ENCODE measurements at places on chromosomes 2 and 18.
A peak's percentile ranks its signal among the peaks of the same experiment; 100 is the strongest.

DNA sequence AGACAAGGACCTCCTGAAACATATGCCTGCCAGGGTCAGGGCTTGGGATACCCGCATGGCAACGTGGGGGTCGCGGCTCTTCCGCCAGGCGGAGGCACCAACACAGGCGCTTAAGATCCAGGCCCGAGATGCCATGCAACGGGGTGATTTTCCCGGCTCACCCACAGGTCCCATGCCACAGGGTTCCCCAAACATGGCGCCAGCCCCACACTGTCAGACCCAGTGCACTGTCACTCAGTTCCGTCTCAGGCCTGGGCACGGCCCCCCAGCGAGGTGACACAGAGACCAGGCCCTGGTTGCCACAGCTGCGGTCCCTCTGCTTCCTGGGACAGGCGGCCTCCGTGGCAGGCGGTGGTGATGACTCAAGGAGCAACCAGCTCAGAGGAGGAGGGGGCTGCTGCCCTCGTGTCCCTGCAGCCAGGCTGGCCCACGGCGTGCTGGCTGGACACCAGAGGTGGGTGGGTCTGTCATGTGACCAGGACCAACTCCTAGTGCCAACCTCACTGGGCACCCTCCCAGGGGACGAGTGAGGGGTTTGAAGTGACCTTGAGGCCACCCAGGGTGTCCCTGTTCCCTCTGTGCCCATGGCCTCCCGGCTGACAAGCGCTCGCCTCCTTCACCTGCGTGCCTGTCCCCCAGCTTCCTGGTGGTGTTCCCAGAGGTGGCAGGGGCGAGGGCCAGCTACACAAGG, 4.9 kb downstream of the PDCD1 start:
- DNase-seq = peak; percentile 10

DNA sequence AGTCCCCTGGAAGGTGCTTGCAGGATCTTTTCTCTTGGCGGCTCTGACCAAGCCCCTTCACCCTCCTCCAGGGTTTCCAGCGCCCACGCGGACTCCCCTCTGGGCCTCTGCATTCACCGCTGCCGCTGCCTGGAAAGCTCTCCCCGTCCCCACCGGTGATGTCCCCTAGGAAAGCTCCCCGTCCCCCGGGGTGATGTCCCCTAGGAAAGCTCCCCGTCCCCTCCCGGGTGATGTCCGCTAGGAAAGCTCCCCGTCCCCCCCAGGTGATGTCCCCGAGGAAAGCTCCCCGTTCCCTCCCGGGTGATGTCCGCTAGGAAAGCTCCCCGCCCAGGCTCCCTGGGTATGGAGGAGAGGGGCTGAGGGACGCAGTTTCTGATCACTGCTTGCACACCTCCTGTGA, 27.9 kb downstream of the ZAP70 start:
- DNase-seq = no peak

DNA sequence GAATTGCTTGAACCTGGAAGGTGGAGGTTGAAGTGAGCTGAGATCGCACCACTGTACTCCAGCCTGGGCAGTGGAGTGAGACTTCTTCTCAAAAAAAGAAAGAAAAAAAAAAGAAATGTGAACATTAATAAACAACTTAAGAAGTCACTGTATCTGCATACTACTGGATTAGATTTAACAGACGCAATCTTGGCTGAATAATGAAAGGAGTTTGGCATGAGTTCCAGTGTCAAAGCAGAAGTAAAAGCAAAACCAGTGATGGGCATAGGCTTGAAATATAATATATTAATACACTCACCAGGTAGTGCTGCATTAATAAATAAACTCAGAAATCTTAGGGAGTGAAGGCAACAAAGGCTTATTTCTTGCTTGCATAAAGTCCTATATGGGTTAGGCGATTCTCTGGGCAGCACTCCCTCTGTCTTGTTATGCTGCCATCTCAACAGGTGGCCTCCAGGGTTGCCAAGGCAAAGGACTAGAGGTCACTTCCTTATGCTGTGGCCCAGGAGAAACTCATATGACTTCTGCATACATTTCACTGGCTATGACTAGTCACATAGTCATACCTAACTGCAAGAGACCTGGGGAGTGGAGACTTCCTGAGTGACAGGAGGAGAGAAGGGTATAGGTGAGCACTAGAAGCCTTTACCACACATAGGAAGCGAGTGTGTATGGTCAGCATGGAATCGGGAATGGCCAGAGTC, 296.2 kb upstream of the SPRED2 start:
- no peak for DNase-seq

- no peak for DNase-seq
Measured at GRCh38 chr2:175769200-175769599, 232.9 kb downstream of the LNPK start.

Data from stimulated activated CD4-positive, alpha-beta T cell treated with anti-CD3 and anti-CD28 coated beads, Interleukin-2, amount 100 ng/mL, for 24 hours (primary cell).